ENCODE measurements at places on chromosomes 6 and 20.

DNA sequence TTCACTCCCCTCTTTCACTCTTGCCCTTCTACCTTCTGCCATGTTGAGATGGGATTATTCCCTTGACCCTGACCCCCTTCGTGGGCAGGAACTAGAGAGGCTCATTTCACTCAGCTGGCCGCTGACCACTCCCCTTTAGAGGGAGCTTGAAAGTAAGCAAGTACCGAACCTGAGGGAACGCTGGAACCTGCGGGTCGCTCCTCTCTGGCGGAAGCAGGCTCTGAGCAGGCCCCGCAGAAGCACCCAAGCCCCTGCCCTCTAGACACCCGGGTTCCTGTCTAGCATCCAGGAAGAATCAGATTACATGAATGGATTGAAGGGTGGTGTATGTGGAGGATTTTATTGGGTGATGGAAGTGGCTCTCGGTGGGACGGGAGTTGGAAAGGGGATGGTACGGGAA is 11.9 kb upstream of the MYCT1 start:
- no peak overlapping the region for H3K27ac ChIP-seq
- peak; percentile 22 for DNase-seq
- no peaks in the 10 kb centered on the region for H3K27me3 ChIP-seq
- no peaks in the 10 kb centered on the region for H3K4me1 ChIP-seq

DNA sequence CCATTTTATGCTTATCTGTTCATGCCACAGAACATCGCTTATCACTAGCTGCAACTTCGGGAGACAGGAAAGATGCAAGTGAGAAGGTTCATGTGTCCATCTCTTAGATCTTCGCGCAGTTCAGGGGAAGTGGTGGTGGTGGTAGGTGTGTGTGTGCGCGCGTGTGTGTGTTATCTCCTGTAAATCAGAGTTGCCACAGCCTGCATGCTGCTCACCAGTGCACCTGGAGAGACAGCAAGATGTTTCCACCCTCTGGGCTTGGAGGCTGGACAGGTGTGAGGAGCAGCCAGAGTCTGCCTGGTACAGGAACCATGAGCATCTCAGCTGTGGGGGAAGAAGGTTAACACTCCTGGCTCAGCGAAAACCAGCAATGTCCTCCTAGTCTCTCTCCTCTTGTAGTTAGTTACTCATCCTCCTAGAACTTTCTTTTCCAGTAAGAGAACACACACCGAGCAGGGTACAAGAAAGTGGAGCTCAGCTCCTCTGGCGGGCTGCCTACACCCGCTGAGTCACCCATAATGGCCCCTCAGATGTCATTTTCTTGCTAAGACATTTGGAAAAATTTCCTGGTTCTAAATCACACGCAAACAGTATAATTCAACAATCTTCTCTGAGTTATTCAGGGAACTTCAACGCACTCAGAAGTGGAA is 5.1 kb upstream of the TUBB1 start:
- H3K4me3 ChIP-seq = no peak overlapping the region
- no peaks in the 10 kb centered on the region for H3K27me3 ChIP-seq
- no peaks in the 10 kb centered on the region for H3K36me3 ChIP-seq
- no peak overlapping the region for H3K27ac ChIP-seq
- H3K4me1 ChIP-seq = peaks cover 31% of the 10 kb centered on the region

DNA sequence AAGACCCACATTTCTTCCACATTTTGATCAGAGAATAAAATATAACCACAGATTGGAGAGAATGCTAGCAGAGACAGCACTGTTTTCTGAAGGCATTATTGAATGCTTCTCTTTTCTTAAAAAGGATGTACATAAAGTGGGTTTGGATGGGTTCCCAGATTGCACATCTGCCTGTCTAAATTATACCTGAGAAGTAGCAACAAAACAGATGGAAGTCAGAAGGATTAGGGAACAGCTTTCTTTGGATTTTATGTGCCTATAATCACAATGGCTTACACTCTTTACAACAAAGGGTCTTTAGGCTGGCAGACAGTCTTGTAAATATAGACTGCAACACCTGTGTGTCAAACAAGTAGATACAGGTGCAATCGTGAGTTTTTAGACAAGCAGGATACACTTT is 622.2 kb upstream of the MANEA start:
- no peak for DNase-seq
- no peak overlapping the region for H3K27ac ChIP-seq
- no peaks in the 10 kb centered on the region for H3K36me3 ChIP-seq
- no peaks in the 10 kb centered on the region for H3K4me1 ChIP-seq

GRCh38 chr6:158713469-158713868 is 63.6 kb downstream of the SYTL3 start:
- no peak for DNase-seq
- H3K36me3 ChIP-seq = peaks cover 3% of the 10 kb centered on the region
- no peak overlapping the region for H3K4me3 ChIP-seq
- H3K4me1 ChIP-seq = peaks cover 27% of the 10 kb centered on the region
- H3K27ac ChIP-seq = no peak overlapping the region

GRCh38 chr6:15096894-15097837 is 148.7 kb upstream of the JARID2 start:
- no peaks in the 10 kb centered on the region for H3K4me1 ChIP-seq
- H3K27me3 ChIP-seq = no peaks in the 10 kb centered on the region
- H3K36me3 ChIP-seq = no peaks in the 10 kb centered on the region
- DNase-seq = no peak

- H3K4me3 ChIP-seq = no peak overlapping the region
- H3K27me3 ChIP-seq = no peaks in the 10 kb centered on the region
- H3K36me3 ChIP-seq = no peaks in the 10 kb centered on the region
- no peak overlapping the region for H3K27ac ChIP-seq
- DNase-seq = no peak
Measured at GRCh38 chr6:40325041-40325440, 262.1 kb downstream of the LRFN2 start.

DNA sequence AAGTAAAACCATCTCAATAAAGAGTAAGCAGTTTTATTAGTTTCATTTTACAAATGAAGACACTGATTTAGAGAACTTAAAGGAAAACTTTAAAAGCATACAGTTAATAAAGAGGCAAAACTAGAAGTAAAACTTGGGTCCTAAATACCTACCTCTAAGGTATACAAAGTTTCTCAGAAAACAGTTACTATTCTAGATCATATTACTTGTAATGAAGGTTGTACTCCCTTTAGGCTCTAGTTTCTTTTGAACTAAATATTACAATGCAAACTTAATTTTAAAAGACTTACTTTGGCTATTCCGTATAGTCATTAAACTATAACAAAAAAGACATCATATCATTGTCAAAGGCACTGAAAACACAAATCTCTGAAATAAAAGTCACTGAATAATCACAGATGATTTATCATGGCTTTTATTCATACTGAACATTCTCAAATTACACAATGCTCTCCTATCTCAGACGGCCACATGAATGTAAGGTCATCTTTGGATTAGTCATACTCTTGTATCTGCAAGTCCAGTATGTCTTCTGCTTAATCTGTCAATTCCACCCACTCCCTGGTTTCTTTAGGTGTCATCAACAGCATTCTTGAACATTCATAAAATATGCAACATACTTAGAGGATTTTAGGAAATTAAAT is 361.6 kb upstream of the RUNX2 start:
- H3K27ac ChIP-seq = no peak overlapping the region
- DNase-seq = no peak
- H3K4me1 ChIP-seq = peaks cover 4% of the 10 kb centered on the region
- H3K27me3 ChIP-seq = no peaks in the 10 kb centered on the region
- no peaks in the 10 kb centered on the region for H3K36me3 ChIP-seq
- H3K4me3 ChIP-seq = no peak overlapping the region

- H3K36me3 ChIP-seq = no peaks in the 10 kb centered on the region
- H3K4me3 ChIP-seq = no peak overlapping the region
- H3K4me1 ChIP-seq = no peaks in the 10 kb centered on the region
- DNase-seq = no peak
- H3K27me3 ChIP-seq = no peaks in the 10 kb centered on the region
Measured at GRCh38 chr6:39426073-39426456, 103.6 kb upstream of the KCNK16 start.

- H3K4me1 ChIP-seq = no peaks in the 10 kb centered on the region
- no peak overlapping the region for H3K4me3 ChIP-seq
- no peaks in the 10 kb centered on the region for H3K27me3 ChIP-seq
Measured at GRCh38 chr6:110703010-110703905, 112.0 kb downstream of the CDK19 start.

- peaks cover 7% of the 10 kb centered on the region for H3K27me3 ChIP-seq
- DNase-seq = no peak
- H3K4me3 ChIP-seq = no peak overlapping the region
- H3K4me1 ChIP-seq = no peaks in the 10 kb centered on the region
Measured at GRCh38 chr6:100472674-100473073, 8.0 kb upstream of the SIM1 start.

- DNase-seq = no peak
- no peak overlapping the region for H3K4me3 ChIP-seq
- H3K36me3 ChIP-seq = no peaks in the 10 kb centered on the region
- no peaks in the 10 kb centered on the region for H3K27me3 ChIP-seq
- peaks cover 9% of the 10 kb centered on the region for H3K4me1 ChIP-seq
Measured at GRCh38 chr20:33694639-33695012, 8.4 kb upstream of the E2F1 start.

DNA sequence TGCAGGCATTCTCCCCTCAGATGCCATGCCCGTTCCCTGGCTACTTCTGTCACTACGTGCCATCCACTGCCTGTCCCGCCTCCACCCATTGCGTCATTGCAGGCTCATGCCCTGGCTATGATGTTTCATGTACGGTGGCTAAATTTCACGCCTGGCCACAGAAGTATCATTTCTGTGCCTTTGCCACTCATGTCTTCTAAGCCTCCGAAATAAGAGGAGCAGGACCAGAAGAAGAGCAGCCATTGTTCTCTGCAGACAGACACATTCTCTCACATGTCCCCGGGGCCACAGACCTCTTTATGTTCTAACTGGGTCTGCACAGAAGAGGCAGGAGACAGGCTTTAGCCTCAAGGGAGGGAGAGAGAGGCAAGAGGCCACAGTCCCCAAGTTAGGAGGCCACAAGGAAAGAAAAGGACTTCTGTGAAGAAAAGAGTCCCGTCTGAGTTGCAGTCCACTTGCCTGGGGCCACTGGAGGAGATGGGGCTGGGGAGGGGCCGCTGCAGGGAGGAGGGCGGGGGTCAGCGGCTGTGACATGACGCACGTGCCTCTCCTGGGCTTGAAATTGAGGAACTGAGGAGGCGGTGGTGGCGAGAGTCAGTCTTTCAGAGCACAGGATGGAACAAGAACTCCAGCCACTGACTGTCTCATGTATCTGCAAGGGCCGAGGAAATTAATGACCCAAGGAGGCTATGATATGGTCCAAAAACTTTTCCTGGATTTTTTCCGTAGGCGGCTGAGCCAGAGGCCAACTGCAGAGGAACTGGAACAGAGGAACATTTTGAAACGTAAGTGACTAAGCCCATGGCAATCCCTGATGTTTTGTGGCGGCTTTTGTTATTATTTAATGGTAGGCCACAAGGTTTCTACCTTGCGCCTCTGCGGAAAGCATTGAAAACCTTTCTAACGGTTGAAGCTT is 55.9 kb downstream of the TBC1D7 start:
- H3K4me1 ChIP-seq = peaks cover 17% of the 10 kb centered on the region
- no peaks in the 10 kb centered on the region for H3K36me3 ChIP-seq
- no peak for DNase-seq
- H3K27me3 ChIP-seq = no peaks in the 10 kb centered on the region

Measured in CD4-positive, alpha-beta memory T cell (primary cell).